Kidney (tissue), 22 donors: ENCODE measurements at places on chromosomes 6 and 20. TPM values are rescaled to one million over a fixed set of nuclear protein-coding genes. Genes with fewer than 3 reads are reported as not detected.
A peak's percentile ranks its signal among the peaks of the same experiment; 100 is the strongest.

- no peak for DNase-seq
- peaks cover 21% of the 10 kb centered on the region for H3K36me3 ChIP-seq
- no peaks in the 10 kb centered on the region for H3K27me3 ChIP-seq
- H3K4me3 ChIP-seq: no peak overlapping the region
- H3K27ac ChIP-seq: no peak overlapping the region
These were observed 233.1 kb downstream of the PKHD1 start for GRCh38 chr6:51854347-51854746.

- no peaks in the 10 kb centered on the region for H3K4me1 ChIP-seq
- H3K27me3 ChIP-seq: no peaks in the 10 kb centered on the region
- H3K36me3 ChIP-seq: no peaks in the 10 kb centered on the region
- DNase-seq: no peak
These were observed 255.1 kb downstream of the BMP2 start for GRCh38 chr20:7022597-7022996.

GRCh38 chr6:119124079-119124824, 45.8 kb upstream of the FAM184A start:
- no peak overlapping the region for H3K4me3 ChIP-seq
- H3K27ac ChIP-seq: no peak overlapping the region
- no peaks in the 10 kb centered on the region for H3K36me3 ChIP-seq
- no peaks in the 10 kb centered on the region for H3K4me1 ChIP-seq
- DNase-seq: no peak
- no peaks in the 10 kb centered on the region for H3K27me3 ChIP-seq

DNA sequence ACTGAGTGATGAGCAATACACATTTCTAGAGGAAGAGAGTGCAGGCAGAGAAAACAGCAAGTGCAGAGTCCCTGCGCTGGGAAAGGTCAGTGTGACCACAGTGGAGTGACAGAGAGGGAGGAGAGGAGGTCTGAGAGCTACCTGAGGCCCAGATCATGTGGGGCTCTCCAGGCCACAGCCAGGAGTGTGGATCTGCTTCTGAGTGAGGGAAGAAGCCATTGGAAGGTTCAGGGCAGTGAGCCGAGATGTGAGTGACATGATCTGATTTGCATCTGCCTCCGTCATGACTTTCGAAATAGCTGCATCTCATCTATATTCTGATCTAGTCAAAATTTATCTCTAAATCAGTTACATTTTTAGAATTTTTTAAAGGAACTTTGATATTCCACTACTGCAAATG, 367.1 kb downstream of the PREX1 start:
- H3K4me3 ChIP-seq: no peak overlapping the region
- no peak overlapping the region for H3K27ac ChIP-seq
- H3K4me1 ChIP-seq: no peaks in the 10 kb centered on the region
- DNase-seq: no peak

The SLPI gene
- total RNA-seq: 3,615 TPM

- peaks cover 20% of the 10 kb centered on the region for H3K4me1 ChIP-seq
- no peaks in the 10 kb centered on the region for H3K27me3 ChIP-seq
- peak overlapping the region; percentile 69 for H3K27ac ChIP-seq
- no peak for DNase-seq
- no peak overlapping the region for H3K4me3 ChIP-seq
- peaks cover 8% of the 10 kb centered on the region for H3K36me3 ChIP-seq
These were observed 44.9 kb upstream of the TLDC2 start for GRCh38 chr20:36830791-36831691.

DNA sequence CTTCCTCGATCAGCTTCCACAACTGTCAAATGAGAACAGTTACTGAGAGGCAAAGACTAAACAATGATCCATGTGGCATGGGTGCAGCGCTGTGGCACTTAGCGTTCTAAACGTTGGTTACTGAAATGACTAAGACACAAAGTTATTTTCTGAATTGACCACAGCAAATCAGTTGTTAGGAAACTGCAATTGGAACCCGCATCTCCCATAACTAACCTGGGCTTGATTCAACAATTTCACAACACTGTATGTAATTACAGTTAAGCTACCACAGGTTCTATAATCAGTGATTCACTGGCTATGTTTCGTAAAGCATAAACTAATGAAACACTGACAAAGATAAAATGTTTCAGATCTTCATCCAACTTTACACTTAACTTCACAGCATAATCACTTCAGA, 12.5 kb downstream of the WDR27 start:
- DNase-seq: no peak
- peaks cover 8% of the 10 kb centered on the region for H3K36me3 ChIP-seq
- no peak overlapping the region for H3K4me3 ChIP-seq

- H3K4me1 ChIP-seq: no peaks in the 10 kb centered on the region
- no peak overlapping the region for H3K4me3 ChIP-seq
- no peaks in the 10 kb centered on the region for H3K27me3 ChIP-seq
- H3K27ac ChIP-seq: no peak overlapping the region
- no peak for DNase-seq
These were observed 279.8 kb downstream of the EPHA7 start for GRCh38 chr6:93139408-93140081.

The ZBP1 gene
- 3.7 TPM for total RNA-seq

DNA sequence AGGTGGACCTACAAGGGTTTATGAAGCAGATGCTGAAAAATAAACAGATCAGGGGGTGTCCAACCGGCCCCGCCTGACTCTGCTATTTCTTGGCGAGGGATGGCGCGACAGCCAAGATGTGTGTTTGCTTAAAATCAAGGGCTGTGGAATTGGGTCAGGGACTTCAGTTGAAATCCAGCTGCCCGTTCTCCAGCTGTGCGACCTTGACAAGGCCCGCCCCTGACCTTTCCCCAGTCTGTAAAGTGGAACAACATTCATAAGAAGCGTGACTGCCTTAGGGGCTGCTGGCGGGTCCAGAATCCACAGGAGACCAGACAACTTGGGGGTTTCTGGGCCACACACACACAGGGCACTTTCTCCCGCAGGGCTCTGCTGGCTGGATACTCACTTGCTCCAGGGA, 517.5 kb downstream of the PREX1 start:
- H3K4me3 ChIP-seq: no peak overlapping the region
- no peak overlapping the region for H3K27ac ChIP-seq
- no peaks in the 10 kb centered on the region for H3K27me3 ChIP-seq
- no peaks in the 10 kb centered on the region for H3K36me3 ChIP-seq
- DNase-seq: peak; percentile 42
- H3K4me1 ChIP-seq: no peaks in the 10 kb centered on the region

DNA sequence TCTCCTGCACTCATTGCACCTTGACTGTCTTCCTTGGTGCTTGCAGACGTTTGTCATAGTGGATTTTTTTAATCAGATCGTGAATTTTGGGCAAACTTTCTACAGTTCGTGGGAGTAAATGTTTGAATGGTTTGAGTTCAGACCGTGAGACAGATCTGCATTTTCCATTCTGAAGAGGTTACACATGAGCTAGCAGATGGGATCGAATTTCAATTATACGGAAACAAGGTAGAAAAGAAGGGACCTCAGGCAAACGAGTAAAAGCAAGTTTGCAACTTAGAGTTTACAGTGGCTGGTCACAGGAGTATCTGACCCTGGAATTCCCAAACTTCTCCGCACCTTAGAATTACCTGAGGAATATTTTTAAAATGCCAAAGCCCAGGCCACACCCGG, 17.2 kb upstream of the NCR2 start:
- DNase-seq: peak; percentile 71
- H3K27ac ChIP-seq: no peak overlapping the region
- H3K36me3 ChIP-seq: no peaks in the 10 kb centered on the region
